CD4-positive, alpha-beta T cell treated with Interleukin-12 subunit alpha and Interleukin-12 subunit beta, for 1 hour (primary cell): ENCODE measurements at places on chromosomes 7 and 10.

DNA sequence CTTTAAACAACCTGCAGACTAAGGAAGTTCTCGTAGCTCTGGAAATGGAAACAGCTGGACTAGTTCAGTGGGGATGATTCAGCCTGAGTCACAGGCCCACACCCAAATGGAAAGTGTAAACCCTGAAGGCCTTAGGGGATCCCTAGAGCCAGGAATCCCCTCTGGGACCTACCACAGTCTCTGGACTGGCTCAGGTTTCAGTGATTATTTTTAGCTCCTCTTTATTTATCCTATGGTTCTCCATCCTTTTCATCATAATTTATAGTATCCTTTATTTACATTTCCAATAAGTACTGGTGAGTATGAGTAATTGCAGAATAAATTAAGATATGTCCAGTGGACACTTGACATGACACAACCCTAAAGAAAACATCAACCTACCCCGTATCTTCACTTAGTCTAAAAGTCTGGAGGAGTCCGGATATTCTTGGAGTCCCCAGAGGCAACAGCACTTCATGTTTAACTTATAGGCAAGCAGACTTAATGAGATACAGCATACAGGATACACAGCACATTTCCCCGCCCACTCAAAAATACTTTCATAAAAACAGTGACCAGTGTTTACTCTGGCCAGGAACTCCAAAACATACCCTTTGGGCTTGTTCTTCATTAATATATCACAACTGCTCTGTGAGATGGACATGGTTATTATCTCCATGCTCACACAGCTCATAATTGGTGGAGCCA, 28.4 kb upstream of the SEMA3E start:
- DNase-seq: no peak

GRCh38 chr10:100628061-100628460, 92.3 kb downstream of the HIF1AN start:
- no peak for DNase-seq

DNA sequence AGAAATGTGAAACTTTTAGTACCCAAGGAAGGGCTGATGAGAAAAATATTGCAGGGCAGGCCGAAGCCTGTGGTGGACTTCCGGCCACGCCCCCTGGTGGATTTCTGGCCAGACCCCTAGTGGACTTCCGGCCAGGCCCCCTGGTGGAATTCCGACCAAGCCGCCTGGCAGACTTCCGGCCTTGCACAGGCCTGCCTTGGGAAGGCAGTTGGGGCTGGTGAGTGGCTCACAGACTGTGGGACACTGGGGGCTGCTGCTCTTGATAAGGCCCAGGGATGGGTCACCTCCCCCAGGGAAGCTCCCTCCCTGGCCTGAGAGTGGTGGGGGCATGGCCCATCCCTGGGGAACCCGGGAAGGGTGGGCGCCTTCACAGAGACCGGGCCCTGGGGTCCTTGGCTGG, 116.4 kb upstream of the MKI67 start:
- DNase-seq: no peak

- no peak for DNase-seq
These were observed 30.4 kb upstream of the OTUD1 start for GRCh38 chr10:23408330-23408976.

DNA sequence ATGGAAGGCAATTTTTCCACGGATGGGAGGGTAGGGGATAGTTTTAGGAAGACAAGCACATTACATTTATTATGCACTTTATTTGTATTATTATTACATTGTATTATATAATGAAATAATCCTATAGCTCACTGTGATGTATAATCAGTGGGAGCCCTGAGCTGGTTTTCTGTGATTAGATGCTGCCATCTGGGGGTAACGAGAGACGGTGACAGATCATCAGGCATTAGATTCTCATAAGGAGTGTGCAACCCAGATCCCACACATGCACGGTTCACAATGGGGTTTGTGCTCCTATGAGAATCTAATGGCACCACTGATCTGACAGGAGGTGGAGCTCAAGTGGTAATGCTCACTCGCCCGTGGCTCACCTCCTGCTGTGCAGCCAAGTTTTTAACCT, 103.9 kb upstream of the STK17A start:
- no peak for DNase-seq

GRCh38 chr10:71338728-71339495, 19.9 kb downstream of the SLC29A3 start:
- DNase-seq: no peak

- no peak for DNase-seq
These were observed 76.4 kb downstream of the CCSER2 start for GRCh38 chr10:84404783-84405182.

- no peak for DNase-seq
These were observed 256.4 kb downstream of the KIAA1217 start for GRCh38 chr10:24465124-24465874.

- DNase-seq: no peak
These were observed 880.9 kb downstream of the ANKRD7 start for GRCh38 chr7:119105381-119105780.

DNA sequence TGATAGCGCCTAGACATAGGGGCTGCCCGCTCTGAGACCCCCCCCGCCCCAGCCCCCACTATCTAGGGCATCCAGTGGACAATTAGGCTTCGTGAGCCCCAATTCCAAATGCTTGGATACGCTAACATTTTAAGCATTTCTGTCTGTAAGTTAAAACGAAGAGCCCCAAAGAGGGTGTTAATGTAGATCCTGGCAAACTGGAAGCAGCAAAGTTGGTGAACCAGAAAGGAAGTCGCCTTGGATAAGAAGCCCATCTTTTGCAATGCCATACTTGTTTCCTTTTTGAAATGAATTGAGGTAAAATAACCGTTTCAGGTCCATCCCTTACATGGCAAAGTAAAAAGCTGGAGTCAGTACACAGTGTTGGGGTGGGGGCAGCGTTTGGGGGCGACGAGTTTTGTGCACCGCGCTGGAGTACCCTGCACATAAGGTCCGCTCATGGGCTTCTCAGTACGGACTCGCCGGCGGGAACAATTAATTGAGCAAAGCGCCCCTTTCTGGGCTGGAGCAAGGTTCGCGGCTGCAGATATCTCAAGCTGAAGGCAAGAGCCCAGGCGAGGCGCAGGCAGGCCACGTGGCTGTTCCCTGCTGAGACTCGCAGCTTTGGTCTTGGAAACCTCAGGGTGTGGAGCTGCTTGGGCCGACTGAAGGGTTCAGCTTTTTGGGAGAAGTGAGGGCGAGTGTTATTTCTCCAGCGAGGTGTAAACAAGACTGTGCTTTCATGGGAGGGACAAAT, 1.4 kb upstream of the TWIST1 start:
- DNase-seq: no peak

GRCh38 chr10:14047431-14047830, 283.3 kb downstream of the FRMD4A start:
- no peak for DNase-seq

- no peak for DNase-seq
These were observed 36.4 kb downstream of the ZRANB1 start for GRCh38 chr10:124978376-124978725.

DNA sequence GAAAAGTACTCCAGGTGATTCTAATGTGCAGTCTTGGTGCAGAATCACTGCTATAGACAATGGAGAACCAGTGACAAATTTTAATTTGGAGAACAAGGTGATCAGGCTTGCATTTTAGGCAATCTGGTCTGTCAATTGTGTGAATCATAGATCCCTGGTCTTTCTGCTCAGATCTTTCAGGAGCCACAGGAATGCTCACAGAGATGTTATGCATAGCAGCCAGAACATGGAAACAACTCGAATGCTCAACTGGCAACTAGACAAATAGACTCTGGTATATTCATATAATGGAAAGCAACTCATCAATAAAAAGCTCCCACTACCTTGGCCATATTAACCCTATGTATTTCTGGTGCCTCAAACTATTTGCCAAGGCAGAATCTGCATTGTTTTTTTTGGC, 209.1 kb downstream of the PHF14 start:
- DNase-seq: no peak

- DNase-seq: no peak
These were observed 491.4 kb downstream of the PLXNA4 start for GRCh38 chr7:132084776-132085388.

DNA sequence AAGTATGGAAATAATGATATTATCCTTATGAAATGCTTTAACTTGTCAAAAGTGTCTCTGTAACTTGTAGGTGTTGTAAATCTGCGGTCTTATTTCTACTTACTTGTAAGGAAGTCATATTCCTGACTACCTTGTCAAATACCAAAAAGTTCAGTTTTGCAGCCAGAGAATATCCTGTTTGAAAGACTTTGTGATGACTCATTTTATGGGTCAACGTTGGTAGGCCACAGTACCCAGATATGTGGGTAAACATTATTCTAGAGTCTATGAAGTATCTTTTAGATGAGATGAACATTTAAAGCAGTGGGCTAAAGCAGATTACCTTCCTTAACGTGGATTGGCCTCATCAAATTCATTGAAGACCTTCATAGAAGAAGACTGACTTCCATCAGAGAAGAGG, 195.3 kb downstream of the PPP1R9A start:
- DNase-seq: no peak

DNA sequence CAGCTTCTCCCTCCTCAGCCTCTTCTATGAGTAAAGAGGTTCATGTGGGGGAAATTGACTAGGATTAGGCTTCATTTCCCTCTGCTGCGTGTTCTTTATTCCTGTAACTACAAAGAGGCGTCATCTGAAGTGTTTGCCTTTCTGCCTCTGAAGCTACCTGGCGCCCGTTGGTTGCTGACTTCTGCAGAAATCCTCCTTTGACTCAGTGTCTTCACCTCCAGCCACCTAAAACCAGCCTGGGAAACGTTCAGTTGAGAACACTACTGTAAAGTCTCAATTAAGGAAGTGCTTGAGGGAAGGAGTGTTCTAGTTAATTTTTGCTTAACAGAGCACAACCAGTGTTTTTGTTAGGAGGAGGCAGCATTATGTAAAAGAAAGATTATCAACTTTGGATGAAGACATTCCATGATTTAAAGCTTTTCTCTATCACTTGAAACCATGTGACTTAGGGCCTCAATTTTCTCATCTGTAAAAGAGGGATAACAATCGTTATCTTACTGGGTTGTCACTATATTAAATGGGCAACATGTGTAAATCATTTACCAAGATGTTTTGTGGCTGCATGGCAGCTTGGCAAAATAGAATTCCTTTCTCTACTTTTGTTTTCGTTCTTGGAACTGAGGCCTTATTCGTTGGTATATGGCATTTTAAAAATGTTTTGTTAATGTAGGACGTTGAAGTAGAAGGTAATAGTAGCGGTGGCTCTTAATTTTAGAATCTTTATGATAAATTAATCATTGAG, 642.9 kb downstream of the SDK1 start:
- no peak for DNase-seq

DNA sequence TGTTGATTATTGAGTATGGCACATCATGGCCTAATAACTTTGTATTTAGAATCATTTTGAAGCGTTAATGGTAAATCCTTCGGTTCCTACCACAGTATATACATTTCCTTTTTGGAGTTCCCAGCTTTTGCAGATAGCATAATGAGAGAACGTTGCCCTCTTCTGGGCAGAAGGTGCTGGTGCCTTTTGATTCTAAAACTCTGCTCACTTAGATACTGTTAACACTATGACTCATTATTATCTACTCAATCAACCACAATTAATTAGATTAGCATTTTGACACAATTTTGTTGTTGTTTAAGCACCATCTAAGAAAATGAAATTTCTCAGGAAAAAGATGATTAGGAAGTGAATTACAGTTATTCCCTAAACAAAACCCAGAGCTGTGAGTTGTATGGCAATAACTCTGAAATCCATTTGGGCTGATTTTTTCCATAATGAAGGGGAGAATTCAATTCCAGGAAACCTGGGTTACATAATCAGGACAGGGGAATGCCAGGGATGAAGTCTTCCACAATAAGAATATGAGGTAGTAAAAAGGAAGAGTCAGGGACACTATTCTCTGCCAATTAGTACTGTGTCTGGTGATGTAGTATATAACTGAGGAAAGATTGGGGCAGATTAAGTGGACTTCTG, 11.5 kb upstream of the DLD start:
- DNase-seq: peak; percentile 66

DNA sequence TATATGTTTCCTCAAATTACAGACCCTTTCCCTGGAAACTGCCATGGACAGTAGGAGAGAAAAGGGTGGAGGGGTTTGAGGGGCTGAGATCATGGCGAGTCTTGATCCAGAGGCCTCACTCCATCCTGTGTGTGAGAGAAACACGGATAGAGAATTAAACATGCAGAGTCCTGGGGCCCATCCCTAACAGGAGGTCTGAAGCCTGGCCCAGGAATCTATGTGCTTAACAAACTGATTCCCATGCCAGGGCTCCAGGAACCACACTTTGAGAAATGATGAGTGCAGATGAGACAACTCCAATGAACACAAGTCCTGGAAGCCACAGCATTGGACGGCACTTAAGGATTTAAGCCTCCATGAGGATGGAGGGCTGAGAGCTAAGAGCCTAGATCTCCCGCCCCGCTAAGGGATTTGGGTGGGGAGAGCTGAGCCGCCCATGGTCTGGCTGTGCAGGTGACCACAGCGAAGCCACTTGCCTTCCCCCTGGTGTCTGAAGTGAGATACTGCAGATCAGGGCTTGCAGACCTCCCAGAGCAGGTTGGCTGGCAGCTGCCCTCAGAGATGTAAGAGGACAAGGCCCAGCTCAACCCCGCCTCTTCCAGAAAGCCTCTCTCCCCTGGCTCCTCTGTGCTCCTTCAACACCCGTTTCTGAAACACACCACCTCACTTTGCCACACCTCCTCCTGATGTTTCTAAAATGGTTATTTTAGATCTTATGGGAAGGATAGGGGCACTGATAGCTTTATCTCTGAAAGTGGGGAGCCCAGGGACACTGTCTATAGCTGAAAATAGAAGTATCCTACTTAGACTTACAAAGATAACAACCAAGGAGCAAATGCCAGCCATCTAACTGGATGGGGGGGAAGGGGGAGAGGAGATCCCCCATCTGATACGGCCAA, 24.8 kb upstream of the EIF5AL1 start:
- peak; percentile 34 for DNase-seq

- no peak for DNase-seq
These were observed 45.5 kb upstream of the RHOBTB1 start for GRCh38 chr10:60989400-60989876.

DNA sequence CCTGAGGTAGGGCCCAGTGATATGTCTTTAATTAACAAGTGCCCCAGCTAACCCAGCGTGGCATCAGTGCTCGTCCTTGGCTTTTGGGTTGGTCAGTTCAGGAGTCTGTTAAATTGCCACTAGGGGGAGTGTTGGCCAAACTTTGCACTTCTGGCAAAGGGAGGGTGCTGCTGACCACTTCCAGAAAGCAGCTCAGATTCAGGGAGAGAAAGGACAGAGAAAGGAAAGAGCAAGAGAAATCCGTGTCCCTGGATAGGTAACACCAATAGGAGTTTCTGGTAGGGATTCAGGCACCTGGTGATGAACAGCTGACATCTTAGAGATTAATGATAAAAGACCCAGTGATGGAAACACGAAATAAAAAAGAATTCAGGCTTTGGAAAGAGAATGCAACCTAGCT, 243.1 kb upstream of the AOAH start:
- no peak for DNase-seq

DNA sequence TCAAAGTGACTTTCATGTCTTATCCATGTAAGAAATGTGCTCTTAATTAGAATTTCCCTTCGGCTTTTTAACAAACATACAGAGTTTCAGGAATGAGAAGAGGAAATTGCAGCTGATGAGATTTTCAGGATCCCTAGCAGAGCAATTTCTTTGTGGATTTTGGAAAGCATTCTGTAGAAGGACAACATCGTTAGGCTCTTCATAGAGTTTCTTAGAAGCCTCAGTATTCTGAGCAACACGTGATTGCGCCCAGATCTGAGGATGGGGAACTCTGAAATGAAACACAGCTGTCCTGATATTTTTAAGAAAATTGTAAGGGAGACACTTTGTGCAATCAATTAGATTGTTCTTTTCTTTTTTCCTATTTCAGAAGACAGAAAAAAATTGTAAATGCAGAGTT, 85.8 kb downstream of the LHFPL3 start:
- no peak for DNase-seq
